ENCODE measurements at places on chromosomes 13 and 19. TPM values are rescaled to one million over a fixed set of nuclear protein-coding genes. Genes with fewer than 3 reads are reported as not detected.

DNA sequence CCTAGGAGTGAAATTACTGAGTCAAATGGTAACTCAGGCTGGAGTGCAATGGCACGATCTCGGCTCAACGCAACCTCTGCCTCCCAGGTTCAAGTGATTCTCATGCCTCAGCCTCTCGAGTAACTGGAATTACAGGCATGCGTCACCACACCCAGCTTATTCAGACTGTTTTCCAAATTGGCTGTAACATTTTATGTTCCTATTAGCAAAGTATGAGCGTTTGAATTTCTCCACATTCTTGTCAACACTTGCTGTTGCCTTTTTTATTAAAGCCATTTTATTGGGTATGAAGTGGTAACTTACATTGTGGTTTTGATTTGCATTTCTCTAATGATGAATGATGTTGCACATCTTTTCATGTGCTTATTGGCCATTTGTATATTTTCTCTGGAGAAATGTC lies 7.9 kb downstream of the IPO5 start:
- no peak for DNase-seq

GRCh38 chr13:97074618-97075017 lies 80.3 kb upstream of the OXGR1 start:
- DNase-seq = no peak

Gene BCAM
- 21.4 TPM for total RNA-seq

- no peak for DNase-seq
Observed at GRCh38 chr13:74845806-74846205, 636.2 kb downstream of the TBC1D4 start.

Gene DDA1
- 49.2 TPM for total RNA-seq

DNA sequence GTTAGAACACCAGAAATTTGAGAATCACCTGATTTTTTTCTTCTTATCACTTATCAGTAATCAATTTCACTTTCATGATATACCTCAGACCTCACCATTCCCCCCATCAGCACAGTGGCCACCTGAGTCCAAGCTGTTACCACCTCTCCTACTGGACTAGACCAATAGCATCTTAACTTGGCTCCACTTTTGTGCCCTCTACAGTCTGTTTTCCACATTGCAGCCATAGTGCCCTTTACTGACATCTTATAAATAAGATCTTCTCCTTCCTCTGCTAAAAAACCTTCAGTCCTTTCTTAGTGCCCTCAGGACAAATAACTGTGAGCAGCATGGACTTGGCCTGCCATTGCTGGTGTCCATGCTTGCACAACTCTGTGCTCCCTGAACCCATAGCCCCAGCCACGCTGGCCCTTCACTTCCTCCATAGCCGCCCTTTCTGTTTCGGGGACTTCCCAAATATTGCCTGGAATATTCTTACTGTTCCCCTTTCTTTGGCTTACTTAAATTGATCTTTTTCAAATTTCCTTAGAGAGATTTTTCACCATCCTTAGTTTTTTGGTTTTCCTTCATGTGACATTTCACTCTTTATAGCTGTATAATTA lies 380.8 kb downstream of the LMO7 start:
- peak; percentile 10 for DNase-seq

Gene BTBD2
- 73.1 TPM for total RNA-seq

Gene SEMA6B
- 2.6 TPM for total RNA-seq

- no peak for DNase-seq
Observed at GRCh38 chr13:74250738-74251190, 116.6 kb upstream of the KLF12 start.

- DNase-seq = no peak
Observed at GRCh38 chr13:113075711-113076110, 29.9 kb upstream of the F7 start.

GRCh38 chr19:49425922-49426592 lies 869 bp downstream of the GFY start:
- no peak for DNase-seq

DNA sequence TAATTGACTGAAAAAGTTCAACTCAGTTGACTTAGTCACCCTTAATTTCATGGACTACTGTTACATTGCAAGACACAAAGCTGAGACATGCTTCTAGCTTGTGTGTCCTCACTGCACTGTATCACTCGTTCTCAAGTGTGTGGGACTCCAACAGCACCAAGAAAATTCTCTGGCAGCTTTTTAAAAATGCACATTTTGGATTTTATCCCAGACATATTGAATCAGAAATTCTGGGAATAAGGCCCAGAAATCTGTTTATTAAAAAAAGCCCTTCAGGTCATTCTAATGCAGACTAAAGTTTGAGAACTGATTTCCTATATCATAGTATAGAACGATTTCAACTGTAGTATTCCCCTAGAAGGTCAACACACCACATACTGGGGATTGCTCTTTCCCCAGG lies 1485.3 kb downstream of the PCDH9 start:
- no peak for DNase-seq

- DNase-seq = no peak
Observed at GRCh38 chr13:83498045-83498444, 384.2 kb downstream of the SLITRK1 start.

DNA sequence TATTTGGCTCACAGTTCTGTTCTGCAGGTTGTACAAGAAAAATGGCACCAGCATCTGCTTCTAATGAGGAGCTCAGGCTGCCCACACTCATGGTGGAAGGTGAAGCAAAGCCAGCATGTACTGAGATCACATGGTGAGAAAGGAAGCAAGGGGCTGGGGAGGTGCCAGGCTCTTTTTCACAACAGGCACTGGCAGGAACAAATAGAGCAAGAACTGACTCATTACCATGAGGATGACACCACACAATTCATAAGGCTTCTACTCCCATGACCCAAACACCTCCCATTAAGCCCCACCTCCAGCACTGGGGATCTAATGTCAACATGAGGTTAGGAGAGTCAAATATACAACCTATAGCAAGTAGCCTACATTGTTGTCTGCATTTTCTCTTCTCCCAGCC lies 522.6 kb downstream of the RFC3 start:
- no peak for DNase-seq

DNA sequence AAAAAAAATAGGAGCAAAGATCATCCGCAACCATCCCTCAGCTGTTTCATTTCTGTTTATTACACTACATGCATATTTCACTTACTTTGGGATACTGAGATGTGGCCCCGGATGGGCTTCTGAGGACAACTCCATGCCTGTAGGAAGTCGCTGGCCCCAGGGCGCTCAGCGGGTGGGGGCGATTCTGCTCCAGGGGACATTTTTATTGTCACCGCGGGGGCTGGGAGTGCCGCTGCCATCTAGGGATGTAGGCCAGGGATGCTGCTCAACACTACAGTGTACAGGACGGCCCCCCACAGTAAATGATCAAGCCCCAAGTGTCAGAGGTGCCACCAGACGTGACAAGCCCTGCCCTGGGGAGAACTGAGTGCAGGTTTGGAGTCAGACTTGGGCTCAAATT lies 6.4 kb upstream of the BST2 start:
- DNase-seq = no peak

GRCh38 chr19:887072-887471 lies 5.9 kb downstream of the MED16 start:
- DNase-seq = no peak

- DNase-seq = no peak
Observed at GRCh38 chr19:13150931-13151604, 857 bp downstream of the IER2 start.

Gene ZNF471
- total RNA-seq = 2.6 TPM

DNA sequence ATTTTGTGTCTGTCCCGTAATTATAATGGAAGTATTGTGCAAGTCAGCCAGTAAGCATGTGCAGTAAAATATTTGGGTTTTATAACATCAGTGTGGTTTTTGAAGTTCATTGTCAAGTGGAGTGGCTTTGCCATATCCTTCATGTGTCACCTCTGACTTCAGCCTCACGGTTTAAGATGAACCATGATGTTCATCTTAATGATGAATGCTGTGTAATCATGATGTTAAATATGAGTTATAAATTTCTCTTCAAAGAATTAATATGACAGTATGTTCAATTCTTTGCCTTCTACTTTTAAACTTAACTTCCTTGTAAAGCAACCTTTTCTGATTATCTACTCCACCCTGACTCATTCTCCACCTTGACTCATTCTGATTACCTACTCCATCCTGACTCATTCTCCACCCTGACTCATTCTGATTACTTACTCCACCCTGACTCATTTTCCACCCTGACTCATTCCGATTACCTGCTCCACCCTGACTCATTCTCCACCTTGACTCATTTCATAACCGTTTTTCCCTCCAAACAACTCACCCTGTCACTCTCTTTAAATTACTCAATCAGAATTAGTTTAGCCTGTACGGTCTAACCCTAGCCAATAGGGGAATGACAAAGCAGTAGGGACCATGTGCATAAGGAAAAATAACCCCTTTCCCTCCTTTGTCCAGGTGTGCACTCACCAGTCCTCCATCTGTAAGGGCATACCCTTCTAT lies 50.3 kb upstream of the ANKRD10 start:
- DNase-seq = no peak

DNA sequence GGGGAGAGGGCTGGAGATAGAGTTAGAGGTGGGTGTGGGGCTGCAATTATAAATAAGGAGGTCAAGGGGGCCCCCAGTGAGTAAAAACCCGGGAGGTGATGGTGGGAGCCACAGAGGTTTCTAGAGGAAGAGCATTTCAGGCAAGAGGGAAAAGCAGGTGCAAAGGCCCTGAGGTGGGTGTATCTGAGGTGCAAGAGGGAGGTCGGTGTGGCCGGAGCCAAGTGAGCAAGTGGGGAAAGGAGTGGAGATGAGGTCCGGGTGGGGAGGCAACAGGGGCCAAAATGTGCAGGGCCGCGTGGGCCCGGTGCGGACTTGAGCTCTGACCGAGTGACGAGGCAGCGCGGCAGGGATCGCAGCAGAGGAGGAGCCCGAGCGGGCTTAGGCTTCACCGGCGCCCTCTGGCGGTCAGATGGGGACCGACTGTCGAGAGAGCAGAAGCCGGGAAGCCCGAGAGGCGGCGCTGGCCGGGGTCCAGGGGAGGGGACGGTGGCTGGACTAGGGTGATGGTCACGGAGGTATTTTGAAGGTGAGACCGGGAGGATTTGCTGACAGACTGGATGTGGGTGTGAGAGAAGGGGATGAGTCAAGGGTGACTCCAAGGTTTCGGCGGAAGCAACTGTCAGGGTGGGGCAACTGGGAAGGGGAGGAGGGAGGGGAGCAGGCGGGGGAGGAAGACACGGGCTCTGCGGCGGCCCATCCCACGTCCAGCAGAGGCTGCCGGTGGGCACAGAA lies 17.7 kb upstream of the SPACA4 start:
- peak; percentile 89 for DNase-seq

DNA sequence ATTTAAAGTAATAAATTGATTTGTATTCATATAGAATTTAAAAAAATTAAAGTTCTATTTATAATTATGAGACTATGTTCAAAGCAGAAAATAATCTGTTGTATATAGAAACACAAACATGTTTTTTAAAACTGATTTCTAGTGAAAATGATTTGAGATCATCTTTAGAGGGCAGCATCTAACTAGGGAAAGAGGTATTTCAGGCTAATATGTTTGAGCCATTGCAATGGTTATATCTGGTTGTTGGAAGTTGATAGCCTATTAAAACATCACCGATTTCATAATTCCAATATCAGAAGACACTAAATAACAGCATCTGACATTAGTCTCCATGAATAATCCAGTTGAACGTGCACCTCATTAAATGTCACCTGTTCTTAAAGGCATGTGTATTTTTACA lies 79.8 kb upstream of the SLITRK6 start:
- DNase-seq = no peak

- no peak for DNase-seq
Observed at GRCh38 chr13:106078191-106078590, 457.3 kb downstream of the EFNB2 start.

Data from left colon (tissue), 2 donors.